ENCODE measurements at places on chromosomes 4 and X.

- DNase-seq: no peak
Observed at GRCh38 chrX:13864264-13864663, 47.4 kb upstream of the GPM6B start.

- DNase-seq: no peak
Observed at GRCh38 chr4:42310358-42310757, 86.9 kb upstream of the SHISA3 start.

DNA sequence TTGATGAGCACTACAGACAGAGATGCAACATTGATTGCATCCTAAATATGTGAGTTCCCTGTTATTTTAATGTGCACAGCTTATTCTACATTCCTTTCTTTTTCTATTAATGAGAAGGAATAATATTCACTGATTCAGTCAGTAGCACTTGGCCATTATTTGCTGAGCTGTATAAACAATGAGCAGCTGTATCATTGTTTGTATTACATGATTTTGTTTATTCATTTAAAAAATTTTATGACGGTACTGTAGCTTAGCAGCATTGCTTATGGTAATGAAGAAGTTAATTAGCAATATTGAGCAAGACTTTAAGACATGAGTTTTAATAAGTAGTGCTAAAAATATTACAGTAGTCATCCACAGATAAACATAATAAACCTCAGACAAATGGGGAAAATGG is 582.0 kb downstream of the ADGRL3 start:
- no peak for DNase-seq

DNA sequence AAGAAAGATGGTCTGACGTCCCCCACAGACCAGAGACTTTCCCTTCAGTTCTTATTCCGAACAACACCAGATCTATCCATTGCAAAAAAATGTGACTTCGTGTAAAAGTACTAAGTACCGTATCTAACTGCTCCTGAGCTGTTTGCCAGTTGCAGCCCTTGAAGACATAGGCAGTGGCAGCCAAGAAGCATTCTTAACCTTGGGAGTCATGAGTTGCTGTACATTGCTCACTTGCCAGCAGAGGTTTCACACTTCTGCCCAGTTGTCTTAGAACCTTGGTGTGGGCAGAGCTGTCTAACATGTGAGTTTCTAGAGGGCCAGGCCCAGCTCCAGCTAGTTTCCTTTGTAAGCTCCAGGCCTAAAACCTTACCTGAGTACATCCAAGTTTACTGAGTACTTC is 10.5 kb upstream of the CHRDL1 start:
- DNase-seq: no peak

- DNase-seq: no peak
Observed at GRCh38 chr4:88457307-88458103, 586 bp downstream of the HERC5 start.

GRCh38 chr4:113745711-113746110 is 15.8 kb downstream of the CAMK2D start:
- DNase-seq: no peak

DNA sequence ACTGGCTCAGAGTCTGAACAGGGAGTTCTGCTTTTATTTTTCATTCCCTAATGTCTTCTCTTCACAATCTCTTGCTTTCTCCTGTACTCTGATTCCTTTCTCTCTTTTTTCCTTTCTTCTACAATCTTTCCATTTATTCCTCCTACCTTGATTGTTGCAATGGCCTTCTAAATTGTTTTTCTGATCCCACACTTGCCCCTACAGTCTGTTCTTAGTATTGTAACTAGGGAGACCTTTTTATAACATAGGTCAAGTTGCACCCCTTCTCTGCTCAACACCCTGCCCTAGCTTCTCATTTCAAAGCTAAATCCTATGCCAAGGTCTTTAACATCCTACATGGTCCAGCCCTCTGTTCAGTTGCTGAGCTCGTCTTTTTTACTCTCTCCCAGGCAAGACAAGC is 277.9 kb downstream of the GBA3 start:
- no peak for DNase-seq

DNA sequence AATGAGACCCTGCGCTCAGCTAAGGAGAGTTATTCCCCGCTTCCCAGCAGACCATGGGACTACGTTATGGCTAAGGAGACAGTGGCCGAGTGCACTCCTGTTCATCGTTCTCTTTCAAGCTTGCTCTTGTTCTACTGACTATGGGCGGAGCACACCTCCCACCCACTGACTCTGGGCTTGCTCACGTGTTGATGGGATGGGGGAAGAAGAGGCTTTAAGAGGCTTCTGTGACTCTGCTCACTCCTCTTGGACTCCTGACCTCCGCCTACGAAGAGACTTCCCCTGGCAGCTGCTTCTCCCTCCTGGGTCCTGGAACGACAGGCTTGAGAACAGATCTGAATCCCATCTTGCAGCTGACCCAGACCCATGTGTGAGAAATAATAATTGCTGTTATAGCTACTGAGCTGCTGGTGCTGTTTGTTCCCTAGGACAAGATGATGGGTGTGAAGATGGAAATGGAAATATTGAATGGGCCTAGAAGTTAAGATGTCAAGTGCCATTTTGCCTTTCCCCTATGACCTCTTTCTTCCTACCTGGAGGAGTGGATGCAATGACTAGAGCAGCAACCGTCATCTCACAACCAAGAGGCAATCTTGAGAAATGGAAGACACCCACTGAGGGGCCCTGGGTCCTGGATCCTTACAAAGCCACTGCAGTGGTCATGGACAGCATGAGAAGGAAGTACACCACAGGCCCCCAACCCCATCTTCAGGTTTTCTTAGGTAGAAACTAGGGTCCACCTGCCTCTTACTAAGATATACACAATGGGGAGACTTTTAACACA is 38.7 kb upstream of the IRAK1 start:
- DNase-seq: no peak

- DNase-seq: no peak
Observed at GRCh38 chr4:72084587-72085011, 52.8 kb downstream of the NPFFR2 start.

DNA sequence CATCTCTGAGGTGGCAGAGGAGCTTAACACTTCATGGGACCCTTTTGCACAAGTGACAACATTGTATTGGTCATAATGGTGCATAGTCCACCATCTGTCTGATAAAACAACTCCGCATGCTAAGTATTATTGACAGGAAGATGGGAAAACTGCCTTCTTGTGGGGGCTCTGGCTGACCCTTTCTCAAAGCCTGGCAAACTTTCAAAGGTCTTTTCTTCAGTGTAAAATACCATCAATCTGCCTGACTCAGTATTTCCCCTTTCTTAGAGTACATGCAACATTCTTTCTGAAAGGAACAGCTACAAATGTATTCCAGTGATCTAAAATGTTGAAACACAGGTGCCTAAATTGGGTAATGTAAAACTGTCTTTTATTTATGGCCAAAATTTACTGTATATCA is 89.1 kb downstream of the NAA11 start:
- no peak for DNase-seq

DNA sequence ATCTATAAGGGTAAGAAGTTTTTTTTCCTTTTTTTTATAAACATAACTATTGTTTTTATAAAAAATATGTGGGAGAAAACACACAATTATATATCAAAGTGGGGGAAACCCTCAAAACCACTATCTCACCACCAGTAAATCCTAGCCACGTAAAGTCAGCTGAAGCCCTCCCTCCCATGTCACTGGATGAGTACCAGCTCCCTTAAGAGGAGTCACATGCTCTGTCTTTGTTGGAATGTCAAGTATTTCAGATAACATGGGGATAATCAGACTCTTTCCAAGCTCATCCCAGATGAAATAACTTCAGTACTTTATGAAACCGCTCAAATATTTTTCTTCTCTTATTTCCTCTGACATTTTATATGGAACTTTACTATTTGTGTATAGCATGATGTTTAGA is 2.4 kb downstream of the MYOZ2 start:
- DNase-seq: no peak

DNA sequence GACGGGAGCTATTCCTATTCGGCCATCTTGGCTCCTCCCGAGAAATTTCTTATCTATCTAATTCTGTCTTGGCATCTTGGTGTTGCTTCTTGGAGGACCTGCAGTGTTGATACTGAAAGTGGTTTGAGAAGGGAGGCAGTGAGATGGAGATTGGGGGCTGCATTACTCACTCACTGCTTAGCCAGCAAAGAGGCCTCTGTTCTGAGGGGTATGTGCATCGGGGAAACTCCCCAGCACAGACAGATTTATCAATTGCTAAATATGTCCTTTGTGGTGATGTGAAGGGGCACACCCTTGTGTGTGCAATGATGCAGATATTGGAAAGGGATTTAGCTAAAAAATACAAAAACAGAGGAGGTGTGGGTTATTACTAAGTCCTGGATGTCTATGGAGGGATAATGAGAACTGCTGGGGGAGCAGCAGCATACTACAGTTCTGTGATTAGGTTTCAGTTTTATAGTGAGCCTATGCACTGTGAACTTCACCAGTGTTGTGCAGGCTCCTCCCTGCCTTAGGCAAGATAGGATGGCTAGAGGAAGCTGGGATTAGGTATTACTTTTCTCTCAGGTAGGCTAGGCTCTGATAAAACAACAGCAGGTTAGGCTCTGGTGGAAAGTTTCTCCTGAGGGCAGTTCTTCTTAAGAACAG is 279.0 kb downstream of the HS3ST1 start:
- DNase-seq: no peak

GRCh38 chr4:160026721-160027120 is 923.8 kb downstream of the RAPGEF2 start:
- no peak for DNase-seq

DNA sequence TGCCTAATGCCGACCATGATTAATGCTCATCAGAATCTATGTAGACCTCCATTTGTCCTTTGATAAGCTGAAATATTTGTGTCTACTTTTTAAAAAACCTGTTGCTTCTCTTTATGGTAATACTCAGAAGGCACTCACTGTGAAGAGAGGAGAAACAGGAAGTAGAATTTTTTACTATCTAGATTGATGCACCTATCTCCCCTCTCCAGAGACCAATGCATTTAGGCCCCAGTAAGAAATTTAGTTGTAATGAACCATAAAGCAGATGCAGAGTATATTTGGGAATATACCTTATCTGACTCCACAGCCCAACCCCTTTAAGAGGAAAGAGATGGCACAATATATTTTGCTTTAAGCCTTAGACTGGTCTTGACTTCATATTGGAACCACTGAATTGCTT is 11.1 kb downstream of the TBL1X start:
- no peak for DNase-seq

- no peak for DNase-seq
Observed at GRCh38 chr4:56637791-56638190, 43.3 kb downstream of the HOPX start.

DNA sequence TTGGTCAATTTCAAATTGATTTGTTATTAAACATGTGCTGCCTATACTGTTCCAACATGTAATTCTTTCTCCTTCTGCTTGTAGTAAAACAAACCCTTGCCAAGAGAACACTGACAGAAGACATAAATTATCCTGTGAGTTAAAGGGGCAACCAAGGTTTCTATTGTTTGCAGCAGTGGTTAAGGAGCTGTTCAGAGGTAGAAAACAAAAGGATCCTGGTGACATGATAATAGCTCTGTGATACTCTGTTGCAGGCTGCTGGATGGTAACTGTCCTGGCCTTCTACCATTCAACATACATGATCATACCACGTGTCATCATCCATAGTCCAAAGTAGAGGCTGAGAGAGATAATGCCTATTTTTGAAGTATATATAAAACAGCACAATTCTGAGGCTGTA is 75.8 kb upstream of the F9 start:
- no peak for DNase-seq

DNA sequence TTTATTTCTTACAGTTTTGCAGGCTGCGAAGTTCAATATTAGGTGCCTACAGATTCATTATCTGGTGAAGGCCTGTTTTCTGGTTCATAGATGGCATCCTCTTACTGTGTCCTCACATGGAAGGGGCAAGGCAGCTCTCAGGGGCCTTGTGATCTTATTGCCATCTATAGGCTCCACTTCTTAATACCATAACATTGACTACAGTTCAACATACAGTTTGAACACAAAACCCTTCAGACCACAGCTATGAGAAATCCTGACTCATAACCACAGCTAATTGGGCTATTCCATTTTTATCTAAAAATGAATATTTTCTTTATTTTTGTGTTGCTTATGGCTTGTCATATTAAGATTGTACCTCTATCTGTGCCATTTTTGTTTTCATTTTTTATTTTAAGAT is 72.3 kb downstream of the STAG2 start:
- no peak for DNase-seq

GRCh38 chrX:70907900-70908299 is 611 bp downstream of the TEX11 start:
- DNase-seq: no peak

DNA sequence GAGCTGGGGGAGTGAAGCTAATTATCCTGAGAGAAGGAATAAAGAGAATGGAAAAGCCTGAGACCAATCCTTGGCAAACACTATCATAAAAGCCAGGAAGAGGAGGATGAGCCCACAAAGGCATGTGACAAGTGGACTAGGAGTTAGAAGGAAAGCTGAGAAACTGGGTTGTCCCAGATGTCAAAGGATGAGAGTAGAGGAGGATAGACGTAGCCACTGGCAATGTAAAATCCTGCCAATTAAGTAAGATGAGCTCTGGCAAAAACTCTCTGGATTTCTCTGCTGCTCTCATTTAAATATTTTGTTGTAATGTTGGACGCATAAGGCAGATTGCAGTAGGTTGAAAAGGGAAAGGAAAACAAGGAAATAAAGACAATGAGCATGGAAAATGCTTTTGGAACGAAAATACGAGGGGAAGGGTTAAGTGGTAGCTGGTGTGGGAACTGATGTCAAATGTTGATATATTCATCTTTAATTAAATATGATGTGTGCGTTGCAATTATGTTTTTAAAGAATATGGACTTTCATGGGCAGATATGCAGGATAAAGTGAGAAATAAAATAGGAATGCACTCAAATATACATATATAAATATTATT is 14.2 kb upstream of the VEGFC start:
- no peak for DNase-seq

DNA sequence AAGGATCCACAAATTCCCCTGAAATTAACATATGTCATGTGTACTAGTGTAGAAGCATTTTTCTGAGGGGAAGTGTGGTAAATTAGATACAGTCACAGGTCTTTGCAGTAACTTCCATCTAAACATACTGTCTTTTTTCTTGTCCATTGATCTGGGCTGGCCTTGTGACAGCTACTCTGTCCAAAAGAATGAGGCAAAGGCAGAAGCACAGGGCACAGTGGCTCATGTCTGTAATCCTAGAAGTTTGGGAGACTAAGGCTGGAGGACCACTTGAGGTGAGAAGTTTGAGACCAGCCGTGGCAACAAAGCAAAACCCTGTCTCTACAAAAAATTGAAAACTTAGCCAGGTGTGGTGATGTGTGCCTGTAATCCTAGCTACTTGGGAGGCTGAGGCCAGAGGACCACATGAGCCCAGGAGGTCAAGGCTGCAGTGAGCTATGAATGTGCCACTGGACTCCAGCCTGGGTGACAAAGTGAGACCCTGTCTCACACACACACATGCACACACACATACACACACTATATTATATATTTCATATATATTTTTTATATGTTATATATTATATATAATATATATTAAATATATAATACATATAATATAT is 47.6 kb downstream of the HAND2 start:
- DNase-seq: no peak

- DNase-seq: no peak
Observed at GRCh38 chr4:153927451-153927850, 138.6 kb upstream of the SFRP2 start.

Measured in NK-92 treated with Interleukin-12 subunit alpha and Interleukin-12 subunit beta, amount 100 ng/mL, for 24 hours (cell line).